ENCODE measurements at places on chromosomes 1 and 21. TPM values are rescaled to one million over a fixed set of nuclear protein-coding genes. Genes with fewer than 3 reads are reported as not detected.
A peak's percentile ranks its signal among the peaks of the same experiment; 100 is the strongest.

The GJA9 gene
- total RNA-seq, result not detected

The SH2D1B gene
- total RNA-seq, result 0.06 TPM

The FBXO2 gene
- total RNA-seq, result 2.3 TPM

The KIF26B gene
- total RNA-seq, result 14.7 TPM

DNA sequence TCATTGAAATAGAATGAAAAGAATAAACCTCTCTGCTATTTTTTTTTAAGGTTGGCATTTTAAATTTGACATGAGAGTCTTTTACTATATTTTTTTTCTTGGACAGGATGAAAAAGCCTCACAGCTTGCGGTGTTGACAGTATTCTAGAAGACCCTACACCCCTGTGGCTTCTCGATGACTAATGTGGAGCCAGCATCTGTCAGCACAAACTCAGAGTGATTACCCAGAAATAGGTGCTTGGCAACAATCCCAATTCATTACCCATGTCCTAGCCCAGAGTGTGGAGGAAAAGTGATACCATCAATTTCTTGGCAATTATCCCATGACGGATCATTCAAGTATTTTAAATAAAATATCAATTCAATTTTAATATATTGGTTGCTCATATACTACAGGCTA, 186.8 kb upstream of the MAP1LC3C start:
- no peak for DNase-seq

- DNase-seq, result no peak
Observed at GRCh38 chr1:91621907-91622306, 121.3 kb downstream of the CDC7 start.

DNA sequence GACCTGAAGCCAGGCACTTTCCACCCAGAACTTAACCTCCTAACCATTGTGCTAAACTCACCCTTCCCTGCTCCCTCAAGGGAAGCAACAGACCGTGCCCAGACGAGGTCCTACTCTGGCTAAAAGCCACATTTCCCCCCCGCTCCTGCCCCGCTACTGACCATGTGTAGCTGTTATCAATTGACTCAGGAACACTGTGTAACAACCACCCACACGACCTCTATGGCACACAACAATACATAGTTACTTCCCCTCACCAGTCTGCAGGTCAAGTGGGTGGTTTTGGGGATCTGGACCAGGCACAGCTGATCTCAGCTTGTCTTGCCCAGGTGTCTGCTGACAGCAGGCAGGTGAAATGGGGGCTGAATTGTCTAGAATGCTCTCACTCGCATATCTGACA, 40.1 kb downstream of the CAMK2N1 start:
- no peak for DNase-seq

The ANGPTL3 gene
- not detected for total RNA-seq

DNA sequence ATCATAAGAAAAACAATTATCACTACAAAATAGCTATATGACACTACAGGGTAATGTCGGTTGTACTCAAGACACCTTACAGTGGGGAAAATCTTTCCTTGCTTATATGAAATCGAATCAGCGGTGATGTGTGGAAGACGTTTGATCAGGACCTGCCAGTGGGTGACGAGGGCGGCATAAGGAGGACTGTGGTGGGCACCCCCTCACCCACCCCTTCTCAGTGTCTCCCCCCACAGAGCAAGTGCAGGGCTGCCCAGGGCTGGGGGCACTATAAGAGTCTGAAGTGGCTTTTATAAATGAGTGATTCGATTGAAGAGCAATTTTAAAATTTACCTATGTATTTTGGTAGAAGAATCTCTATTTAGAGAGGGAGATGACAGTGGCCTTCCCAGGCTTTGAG, 35.8 kb downstream of the CRYAA start:
- DNase-seq, result no peak

DNA sequence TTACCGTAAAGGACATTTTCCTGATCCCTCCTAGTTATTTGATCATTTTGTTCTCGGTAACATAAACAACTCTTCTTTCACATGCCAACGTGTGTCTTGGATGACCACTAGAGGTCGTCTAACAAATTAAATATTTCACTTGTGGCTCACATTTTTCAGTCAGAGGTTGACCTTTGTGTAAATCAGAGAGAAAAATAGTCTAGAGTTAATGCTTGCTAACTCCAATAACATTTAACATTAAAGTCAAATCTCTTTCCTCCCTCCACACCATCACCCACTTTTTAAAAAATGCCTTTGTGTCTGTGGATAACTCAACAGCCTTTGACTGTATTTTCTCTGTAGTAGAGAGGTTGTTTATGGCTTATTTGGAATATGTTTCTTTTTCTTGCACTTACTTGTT, 220.5 kb upstream of the B3GALT2 start:
- peak; percentile 65 for DNase-seq

The PLXNA2 gene
- 0.80 TPM for total RNA-seq

The LYPD8 gene
- 5.1 TPM for total RNA-seq

DNA sequence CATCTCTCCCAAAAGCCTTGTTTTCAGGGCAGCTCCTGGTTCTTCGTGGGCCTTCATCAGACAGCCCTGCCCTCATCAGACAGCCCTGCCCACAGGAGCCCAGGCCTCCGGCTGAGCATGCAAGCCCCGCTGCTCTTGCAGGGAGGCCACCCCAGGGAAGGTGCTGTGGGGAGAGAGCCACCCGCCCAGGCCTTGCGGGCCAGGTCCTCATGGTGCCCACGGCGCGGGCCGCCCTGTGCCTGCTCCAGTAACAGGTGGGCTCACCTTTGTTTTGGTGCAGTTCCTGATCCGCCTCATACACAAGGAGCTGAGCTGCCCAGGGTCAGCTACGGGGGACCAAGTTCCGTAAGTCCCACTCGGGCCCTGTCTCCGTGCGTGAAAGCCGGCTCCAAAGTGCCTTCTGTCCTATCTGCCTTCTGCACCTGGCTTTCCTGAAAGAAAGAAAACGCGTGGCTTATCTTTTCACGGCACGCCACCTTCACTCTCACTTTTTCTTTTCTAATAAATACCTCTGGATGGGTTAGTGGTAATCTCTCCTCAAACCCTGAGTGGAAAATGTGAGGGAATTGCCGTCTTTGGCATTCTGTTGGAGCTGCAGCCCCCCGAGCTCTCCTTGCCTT, 65.9 kb downstream of the SLC37A1 start:
- DNase-seq, result no peak

The FCRL5 gene
- total RNA-seq, result not detected

GRCh38 chr1:12052008-12052573, 11.0 kb upstream of the TNFRSF8 start:
- DNase-seq, result peak; percentile 75

The SPOCD1 gene
- total RNA-seq, result 3.6 TPM

DNA sequence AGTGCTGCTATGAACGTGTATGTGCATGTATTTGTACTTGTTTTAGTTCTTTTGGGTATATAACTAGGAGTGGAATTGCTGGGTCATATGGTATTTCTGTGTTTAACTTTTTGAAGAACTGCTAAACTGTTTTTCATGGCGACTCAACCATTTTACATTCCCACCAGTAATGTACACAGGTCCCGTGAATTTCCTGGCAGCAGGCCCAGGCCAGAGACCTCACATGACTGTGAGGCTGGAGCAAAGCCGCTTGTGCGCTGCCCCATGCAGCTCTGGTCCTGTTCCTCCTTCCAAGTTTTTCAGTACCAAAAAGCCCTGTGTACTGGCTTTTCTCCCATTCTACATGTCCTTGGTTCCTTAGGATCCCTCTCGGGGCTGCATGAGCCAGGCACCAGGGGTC, 29.6 kb downstream of the ACOT11 start:
- DNase-seq, result peak; percentile 67

DNA sequence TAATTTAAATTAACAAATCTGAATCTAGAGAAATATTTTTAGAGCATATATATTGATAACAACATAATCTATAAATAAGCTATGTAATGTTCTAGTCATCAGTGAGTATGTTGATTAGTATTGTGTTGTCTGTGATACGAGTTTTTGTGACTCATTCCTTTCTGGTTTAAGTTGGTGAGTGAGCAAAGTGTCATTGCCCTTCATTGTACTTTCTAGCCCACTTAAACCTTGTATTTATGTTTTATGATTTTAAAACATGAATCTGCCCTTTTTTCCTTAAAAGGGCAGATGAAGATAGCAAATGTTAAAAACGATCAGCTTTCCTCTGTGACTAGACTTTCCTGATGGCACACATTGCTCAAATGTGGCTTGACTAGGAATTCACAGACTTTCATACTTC, 38.5 kb downstream of the MACO1 start:
- DNase-seq, result no peak

- DNase-seq, result no peak
Observed at GRCh38 chr1:70717656-70718055, 306.6 kb downstream of the CTH start.

The OR2AK2 gene
- total RNA-seq, result not detected

The HPDL gene
- not detected for total RNA-seq

DNA sequence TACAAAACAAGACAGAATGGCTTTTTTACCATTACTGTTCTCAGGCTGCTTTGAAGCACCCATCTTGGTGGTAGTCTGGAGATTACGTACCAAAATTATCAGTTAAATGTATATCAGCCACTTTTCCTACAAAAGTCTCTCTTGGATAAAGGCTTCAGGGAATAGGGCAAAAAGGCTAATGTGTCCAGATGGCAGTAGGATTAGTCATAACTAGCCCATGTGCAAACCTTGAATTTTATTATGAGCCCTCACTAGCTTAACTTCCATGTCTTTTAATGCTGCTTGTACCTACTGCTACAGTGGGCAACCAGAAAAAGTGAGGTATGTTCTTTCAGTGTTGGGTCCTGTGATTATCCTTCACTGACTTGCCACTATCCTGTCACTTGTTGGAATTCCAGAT, 51.0 kb downstream of the PLPPR4 start:
- no peak for DNase-seq

DNA sequence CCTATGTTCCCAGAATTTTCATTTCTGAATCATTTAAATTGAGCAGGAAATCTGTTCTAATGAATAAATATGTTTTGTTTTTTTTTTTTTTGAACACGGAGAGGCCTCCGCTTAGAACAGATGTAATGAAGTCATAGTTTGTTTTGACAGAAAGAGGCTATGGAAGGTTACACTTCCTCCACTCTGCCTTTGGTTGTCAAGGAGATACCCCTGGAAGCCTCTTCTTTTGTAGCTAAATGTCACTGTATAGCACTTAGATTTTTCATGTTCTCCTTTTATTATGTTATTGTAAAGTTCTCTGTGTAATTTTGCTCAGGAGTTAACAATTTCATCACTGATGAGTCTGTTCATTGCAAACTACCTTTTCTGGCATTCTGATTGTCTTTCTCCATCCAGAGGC, 22.7 kb upstream of the GNG12 start:
- DNase-seq, result no peak

DNA sequence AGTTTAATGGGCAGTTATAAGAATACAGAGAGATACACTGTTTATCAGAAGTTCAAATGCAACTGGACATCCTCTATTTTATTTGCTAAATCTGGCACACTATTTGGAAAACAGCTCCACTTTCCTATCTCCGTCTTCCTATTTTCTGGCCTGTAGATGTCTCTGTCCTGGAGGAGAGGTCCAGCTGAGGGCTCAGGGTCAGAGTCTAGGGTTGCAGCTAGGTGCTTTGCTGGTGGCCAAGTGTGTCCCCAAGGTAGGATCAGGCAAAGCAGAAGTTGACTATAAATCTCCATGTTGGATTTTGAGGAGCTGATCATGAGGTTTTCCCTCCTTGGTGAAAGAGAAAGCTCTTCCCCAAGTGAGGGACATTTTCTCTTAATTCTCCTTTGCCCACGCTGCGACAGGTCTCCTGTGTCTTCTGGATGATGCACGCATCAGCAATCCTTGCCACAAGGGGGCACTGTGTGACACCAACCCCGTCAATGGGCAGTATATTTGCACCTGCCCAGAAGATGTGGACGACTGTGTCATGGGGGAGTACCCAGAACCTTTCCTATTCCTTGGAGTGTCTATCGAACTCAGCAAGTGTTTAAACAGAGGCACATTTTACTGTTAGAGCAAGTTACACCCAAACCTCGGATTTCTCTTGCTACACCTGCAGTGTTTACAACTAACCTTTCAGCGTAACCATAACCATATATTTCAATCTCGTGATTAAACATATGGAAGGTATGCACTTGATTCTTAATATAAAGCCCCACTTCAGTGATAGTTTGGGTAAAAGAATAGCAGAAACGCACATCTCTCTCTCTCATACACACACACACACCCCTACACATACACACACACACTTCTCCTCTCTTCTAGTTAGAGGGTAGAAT, 10.2 kb downstream of the ADAM30 start:
- peak; percentile 54 for DNase-seq

DNA sequence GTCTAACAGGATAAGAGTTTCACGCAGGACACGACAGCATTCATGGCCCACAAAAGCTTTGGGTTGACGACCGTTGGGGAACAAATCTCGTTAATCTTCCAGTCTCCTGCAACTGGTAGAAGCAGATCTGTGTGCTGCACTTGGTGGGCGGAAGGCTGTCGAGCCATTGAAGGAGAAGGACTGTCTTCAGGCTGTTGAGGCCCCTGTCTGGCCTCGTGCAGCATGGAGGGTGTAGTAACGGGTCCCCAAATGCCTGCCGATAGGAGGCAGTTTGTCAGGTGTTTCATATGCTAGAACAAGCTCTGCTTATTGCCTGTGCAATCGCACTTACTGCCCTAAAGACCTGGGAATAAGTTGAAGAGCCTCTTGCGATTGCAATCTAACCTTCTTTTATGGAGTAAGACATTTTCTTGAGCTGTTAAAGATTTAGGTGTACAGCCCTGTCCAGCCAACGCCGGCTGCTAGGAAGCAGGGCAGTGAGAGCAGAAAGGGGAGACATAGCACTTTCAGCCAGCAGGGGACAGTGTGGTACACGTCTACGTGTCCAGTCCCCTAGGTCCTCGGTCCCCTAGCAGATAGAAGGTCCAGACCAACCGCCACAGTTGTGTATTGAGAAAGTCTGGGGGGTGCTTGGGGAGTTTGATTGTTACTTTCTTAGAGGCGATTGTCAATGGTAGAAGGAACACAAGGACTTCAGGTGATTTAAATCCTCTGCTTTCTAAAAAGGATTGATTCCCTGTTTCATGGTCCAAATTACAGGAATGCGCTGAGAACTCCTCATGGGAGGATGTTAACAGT, 102.3 kb upstream of the TMPRSS2 start:
- peak; percentile 76 for DNase-seq

- DNase-seq, result no peak
Observed at GRCh38 chr1:98405581-98406074, 255.9 kb upstream of the SNX7 start.

DNA sequence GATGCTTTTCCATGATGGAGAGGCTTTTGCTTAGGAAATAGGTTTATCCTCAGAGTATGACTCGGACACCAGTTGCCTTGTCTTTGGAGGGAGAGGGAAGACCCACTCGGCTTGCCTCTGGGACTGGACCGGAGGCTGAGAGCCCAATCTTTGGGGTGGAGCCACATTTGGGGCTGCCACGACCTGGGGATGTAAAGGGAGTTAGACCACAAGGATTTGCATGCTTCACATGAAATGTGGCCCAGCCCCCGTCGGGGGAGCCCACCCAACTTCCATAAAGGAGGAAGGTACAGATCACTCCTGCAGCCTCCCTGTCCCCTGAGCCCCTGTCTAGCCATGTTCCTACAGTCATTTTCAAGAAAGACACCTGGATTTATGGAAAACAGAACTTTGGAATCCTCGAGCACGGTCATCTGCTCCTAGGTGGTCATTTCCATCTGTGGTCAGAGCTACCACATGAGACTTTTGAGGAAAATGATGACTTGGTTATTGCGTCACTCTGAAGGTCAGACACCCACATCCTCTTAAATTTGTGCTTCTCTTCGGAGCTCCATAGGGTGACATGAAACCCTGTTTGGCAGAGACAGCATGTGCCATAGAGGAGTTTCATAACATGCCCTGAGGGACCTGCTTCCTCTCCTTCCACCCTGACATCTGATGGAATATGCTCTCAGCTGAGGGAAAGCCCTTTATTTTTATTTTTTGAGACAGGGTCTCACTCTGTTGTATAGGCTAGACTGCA, 99.4 kb upstream of the SLC45A1 start:
- DNase-seq, result peak; percentile 64
